Left renal pelvis (tissue), 4 donors: ENCODE measurements at places on chromosomes 5 and 9.

- no peak for DNase-seq
Measured at GRCh38 chr5:172868924-172869591, 35.0 kb downstream of the ERGIC1 start.

DNA sequence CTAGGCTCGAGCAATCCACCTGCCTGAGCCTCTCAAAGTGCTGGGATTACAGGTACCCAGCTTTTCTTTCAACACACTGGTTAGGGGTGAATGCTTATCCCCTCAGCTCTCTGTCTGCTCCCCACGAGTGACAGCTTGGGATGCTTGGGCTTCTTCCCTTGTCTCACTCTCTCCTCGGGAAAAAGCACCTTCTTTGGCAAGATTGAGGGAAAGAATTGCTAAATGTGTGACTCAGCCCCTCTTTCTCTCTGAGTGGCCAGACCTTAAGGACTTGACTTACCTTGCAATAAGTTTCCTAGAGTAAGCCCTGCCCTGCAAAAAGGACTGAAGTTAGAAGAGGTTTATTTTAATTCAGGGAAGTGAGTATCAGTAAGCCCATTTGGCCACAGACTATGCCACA, 68.1 kb upstream of the ERBIN start:
- no peak for DNase-seq

DNA sequence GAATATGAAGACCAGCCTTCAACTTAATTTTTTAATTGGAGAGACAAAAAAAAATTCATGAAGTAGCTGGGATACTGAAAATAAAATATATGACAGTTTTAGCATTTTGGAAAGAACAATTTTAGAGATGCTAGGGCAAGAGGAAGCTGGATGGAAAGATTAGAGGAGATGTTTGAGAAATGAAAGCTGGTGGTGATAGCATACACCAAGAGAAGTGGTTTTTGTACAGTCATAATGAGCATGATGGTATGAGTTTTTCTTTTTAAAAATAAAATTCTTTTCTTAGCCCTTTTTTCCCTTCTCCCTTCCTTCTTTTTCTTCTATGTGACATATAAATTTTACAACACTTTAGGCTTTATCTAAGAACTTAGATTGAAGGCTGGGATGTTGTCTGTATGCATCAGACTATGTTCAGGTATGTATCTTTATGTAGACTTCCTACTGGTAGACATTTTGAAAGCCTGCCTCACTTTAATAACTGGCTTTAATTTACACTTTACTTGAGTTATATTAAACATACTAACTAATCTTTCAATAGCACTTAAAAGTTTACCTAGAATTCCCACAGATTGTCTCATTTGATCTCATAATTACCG, 522.5 kb downstream of the TLE4 start:
- DNase-seq: no peak

DNA sequence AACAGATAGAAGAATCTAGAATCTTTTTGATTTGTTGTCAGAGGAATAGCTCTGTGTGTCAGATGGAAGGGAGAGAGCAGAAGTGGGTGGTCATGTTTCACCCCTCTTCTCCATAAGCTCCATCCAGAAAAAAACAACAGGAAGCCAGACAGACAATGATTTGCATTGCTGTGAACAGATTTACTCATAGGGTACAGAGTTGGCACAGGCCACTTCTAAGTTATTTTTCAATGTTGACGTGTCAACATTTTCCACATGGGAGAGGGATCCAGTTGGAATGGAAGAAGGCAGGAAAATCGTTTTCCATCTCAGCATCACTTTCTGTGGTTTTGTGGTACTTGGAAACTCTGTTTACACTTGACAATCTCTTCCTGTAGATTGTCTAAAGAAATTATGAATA, 86.7 kb downstream of the INSYN2B start:
- no peak for DNase-seq

- DNase-seq: no peak
Measured at GRCh38 chr5:134103397-134103796, 11.1 kb upstream of the TCF7 start.

GRCh38 chr5:82355496-82355895, 77.3 kb upstream of the RPS23 start:
- no peak for DNase-seq

- DNase-seq: no peak
Measured at GRCh38 chr9:107142896-107143603, 140.0 kb upstream of the RAD23B start.

- no peak for DNase-seq
Measured at GRCh38 chr5:138911441-138911840, 36.3 kb upstream of the LRRTM2 start.

DNA sequence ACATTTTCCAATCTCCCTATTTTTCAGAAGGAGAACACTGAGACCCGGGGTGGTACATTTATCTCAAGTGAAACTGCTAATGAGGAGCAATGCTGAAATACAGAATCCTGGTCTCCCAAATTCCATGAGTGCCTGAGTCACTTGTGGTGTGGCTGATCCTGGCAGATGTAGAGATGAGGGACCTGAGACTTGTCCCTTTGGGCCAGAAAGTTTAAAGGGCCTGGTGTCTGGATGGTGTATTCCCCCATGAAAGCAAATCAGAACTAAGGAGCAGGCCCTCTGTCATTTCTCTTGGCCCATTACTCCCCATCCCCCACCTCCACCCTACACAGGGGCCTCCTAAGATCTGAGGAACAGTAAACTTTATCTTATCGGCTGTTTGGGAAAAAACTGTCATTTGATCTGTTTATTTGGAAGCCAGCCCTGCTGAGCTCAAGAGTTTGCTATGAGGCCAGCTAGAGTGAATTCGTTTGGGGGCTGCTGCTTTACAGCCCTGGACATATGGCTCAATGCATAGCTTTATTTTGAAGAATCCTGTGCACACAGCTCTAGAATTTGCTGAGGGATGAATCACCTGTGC, 140.3 kb downstream of the LHFPL2 start:
- no peak for DNase-seq

- no peak for DNase-seq
Measured at GRCh38 chr5:24693609-24694008, 48.8 kb upstream of the CDH10 start.

GRCh38 chr9:38318759-38319495, 73.6 kb upstream of the ALDH1B1 start:
- no peak for DNase-seq

DNA sequence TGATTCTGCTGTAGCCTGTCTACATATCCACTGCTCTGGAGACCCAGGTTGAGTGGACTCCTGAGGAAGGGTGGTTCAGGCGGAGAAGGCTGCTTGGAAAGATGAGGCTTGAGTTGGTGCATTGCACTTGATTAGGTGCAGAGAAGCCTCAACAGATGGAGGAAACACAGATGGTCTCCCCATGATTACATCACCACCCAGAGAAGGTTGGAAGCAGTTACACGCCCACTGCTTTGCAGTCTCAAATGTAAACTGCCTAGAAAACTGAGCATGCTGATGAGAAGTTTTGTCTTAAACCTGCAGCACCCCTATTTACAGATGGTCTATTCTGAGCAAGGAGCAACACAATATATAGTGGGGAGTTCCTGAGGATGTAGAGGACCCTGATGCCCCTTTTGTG, 266.6 kb downstream of the PIK3R1 start:
- no peak for DNase-seq

DNA sequence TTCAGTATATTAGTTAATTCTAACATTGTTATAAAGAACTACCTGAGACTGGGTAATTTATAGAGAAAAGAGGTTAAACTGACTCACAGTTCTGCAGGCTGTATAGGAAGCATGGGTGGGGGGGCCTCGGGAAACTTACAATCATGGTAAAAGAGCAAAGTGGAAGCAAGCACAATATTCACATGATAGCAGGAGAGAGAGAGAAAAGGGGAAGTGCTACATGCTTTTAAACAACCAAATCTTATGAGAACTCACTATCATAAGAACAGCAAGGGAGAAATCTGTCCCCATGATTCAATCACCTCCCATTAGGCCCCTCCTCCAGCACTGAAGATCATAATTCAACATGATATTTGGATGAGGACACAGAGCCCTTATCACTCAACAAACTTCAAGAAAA, 324.9 kb downstream of the ZNF608 start:
- DNase-seq: no peak

DNA sequence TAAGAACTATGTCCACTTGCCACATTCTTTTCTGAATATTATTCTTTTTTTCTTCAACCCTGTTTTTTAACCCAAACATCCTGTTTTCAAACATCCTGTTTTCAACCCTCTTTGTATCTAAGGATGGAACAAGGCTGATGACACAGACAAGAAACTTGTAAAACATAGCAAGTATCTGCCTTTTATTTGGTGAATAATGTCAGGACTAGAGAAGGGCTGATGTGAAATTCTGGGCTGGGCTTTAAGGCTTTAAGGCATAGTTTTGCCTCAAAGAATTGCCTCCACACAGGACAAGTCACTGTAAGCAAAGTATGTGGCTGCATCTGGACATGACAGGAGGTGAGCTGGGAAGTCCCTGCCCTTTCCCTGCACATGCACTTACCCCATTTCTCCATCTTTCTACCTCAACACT, 42.5 kb upstream of the RIC1 start:
- DNase-seq: no peak

DNA sequence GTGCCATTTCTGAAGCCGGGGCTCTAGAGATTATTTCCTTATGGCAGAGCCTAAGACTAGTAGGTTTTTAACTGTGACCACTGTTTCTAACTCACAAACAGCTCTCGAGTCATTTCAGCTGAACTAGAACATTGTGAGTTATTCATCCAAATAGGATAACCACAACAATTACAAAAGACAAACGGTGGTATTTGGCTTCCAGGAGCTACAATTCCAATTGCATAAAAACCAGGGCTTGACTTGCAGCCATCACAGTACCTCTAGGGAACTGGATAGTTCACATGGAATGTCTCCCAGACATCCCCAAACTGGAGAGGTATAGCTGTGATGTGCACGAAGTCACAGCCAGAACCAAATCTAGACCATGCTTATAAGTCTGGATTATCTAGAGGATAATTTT, 224.8 kb downstream of the FAM114A2 start:
- DNase-seq: no peak

DNA sequence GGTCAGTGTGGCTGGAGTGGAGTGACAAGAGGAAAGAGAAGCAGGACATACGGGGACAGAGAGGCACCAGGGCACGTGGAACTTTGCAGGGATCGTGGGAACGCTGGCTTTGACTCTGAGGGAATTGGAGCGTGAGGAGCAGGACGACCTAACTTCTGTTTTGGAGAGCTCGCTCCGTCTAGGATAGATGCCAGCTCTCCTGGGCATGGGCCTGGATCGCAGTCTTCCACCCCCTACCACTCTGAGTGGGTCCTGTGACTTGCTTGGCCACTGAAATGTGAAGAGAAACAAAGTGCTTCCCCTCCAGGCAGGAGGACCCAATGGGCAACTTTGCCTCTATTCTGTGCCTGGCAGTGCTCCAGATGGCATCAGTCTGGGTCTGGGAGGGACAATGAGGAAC, 8.7 kb upstream of the SH3PXD2B start:
- DNase-seq: no peak

- peak; percentile 39 for DNase-seq
Measured at GRCh38 chr9:27276193-27277030, 20.5 kb downstream of the EQTN start.

DNA sequence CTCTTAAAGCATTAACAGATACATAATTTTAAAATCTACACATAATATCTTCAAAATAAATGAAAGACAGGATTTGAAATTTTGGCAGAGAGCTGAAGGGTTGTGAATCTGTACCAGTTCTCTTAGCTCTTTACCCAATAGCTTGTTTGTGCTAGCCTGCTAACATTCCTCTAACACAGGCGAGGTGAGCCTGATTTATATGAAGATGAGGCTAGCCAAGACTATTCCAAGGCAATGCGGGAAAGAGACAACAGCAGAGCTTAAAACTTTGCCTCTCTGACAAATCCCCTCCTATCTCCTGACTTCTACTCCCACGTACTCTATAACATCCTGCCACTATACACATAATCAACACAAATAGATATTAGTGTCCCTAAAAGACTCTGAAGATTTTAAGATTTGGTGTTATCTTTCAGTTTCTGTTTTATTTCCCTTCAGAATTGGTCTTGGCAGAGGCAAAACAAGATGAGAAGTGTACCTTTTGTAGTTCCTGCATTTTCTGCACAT, 745.6 kb upstream of the ZNF608 start:
- DNase-seq: no peak

DNA sequence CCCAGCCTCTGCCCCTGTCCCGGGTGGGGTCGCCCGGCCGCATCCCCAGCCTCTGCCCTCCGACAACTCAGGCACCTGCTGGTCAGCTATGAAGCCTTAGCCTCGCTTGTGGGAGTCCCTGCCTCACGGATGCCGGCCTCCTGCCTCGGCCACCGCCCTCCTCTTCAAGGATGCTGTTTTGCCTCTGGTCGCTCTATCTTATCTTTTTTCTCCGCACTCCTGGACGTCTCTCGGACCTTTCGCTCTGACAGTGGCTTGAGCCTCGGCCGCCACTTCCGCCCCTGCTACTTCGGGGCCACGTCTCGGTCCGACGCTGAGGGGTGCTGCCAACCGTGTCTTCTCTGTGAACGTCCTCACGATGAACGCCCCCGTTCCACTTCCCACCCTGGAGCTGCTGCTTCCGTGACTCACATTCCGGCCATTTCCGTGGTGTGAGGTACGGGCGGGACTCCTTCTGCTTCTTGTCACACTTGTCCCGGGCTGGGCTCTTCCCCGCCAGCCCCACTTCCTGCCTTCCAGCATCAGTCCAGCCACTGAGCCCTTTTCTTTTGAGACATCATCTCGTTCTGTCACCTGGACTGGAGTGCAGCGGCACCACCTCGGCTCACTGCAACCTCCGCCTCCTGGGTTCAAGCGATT, 26.3 kb downstream of the SLC9A3 start:
- DNase-seq: no peak

GRCh38 chr5:95022967-95023695, 261.8 kb downstream of the MCTP1 start:
- DNase-seq: no peak

DNA sequence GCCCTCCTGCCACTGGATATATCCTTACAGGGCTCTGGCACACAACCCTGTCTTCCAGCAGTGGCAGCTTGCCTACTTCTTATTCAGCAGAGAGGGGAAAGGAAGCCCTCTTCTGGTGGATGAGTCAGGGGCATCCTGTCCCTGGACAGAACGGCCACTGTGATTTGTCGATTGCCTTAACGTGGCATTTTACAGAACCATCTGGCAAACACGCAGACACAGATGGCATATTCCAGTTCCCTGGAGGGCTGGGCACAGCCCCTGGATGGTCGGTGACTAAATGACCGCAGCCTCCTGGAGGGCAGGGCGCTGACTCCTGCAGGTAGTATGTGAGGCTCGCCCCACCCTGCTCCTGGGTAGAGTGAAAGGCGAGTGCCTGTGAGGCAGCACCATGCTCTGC, 62.1 kb downstream of the DCP2 start:
- DNase-seq: no peak

DNA sequence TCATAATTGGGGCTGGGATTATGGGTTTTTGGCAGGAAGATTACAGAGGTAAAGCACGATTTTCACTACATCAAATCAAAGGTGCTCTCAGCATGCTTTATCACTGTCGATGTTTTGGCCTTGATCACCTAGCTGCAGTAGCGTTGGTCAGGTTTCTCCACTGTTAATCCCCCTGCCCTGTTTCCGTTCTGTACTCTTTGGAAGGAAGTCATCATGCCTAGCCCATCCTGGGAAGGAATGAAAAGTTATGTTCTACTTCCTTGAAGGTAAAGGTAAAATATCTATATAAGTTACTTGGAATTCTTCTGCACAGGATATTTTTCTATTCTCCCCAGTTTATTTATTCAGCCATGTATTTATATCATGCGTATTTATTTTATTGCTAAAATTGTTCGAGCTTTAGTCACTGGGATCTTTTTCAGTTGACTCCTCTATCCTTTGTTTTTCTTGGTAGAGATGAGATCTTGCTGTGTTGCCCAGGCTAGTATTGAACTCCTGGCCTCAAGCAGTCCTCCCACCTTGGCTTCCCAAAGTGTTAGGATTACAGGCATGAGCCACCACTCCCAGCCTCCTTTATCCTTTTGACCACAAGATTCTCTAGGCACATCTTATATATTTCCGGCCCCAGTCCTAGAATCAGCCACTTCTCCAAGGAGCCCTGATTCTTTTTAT, 25.3 kb downstream of the FAF2 start:
- DNase-seq: no peak
